ENCODE measurements at places on chromosomes 7 and 10.
A peak's percentile ranks its signal among the peaks of the same experiment; 100 is the strongest.

GRCh38 chr7:130468612-130469011, 23.3 kb upstream of the MEST start:
- DNase-seq = no peak

GRCh38 chr10:132297526-132297925, 10.2 kb downstream of the STK32C start:
- no peak for DNase-seq

DNA sequence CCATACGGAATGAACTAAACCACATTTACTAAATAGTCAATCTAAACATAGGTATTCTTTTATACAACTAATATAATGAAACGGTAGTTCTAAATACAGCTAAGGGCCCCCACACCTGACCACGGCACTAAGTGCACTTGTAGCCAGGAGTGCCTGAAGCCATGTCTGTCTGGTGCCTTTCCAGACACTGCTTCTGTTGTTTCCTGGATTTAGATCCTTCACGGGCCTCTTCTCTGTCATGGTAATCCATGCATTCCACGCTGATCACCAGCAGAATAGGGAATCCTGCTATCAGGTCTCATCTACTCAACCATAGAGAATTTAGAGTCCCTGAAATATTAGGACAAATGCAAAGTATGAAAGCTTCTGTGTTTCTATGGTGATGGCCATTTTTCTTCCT, 37.8 kb downstream of the OSBPL3 start:
- no peak for DNase-seq

GRCh38 chr10:60266513-60266912, 123.2 kb downstream of the ANK3 start:
- DNase-seq = no peak

- no peak for DNase-seq
Measured at GRCh38 chr7:15352421-15353206, 209.2 kb downstream of the AGMO start.

DNA sequence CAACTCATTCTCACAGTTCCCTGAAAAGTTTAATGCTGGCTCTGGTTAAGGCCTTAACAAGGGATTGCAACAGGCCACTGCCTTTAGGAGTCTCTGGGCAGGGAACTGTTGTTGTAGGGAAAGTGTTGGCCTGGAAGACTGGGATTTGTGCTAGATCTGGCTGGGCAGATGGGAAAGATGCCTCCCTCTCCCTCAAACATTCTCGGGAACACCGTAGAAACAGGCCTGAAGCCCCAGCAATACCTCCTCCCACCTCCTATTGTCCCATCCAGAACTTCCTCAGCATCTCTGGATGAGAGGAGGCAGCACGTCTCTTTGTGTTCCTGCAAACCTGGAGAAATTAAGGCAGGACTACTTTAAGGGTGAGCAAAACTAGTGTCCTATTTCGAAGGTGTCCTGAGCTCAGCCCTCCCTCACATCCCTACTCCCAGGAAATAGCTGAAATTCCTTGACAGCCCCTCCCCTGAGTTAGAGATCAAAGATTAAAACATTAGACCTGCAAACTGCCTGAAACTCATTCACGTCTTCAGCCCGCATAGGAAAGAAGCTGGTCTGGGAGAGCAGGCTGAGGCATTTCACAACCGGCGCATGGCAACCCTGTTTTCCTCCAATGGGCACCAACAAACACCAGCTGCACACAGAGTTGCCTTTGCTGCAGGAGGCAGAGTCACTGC, 10.9 kb upstream of the MAP3K8 start:
- no peak for DNase-seq

GRCh38 chr7:78968951-78969350, 484.5 kb downstream of the MAGI2 start:
- DNase-seq = no peak

- DNase-seq = no peak
Measured at GRCh38 chr10:72079356-72079755, 9.0 kb downstream of the SPOCK2 start.

DNA sequence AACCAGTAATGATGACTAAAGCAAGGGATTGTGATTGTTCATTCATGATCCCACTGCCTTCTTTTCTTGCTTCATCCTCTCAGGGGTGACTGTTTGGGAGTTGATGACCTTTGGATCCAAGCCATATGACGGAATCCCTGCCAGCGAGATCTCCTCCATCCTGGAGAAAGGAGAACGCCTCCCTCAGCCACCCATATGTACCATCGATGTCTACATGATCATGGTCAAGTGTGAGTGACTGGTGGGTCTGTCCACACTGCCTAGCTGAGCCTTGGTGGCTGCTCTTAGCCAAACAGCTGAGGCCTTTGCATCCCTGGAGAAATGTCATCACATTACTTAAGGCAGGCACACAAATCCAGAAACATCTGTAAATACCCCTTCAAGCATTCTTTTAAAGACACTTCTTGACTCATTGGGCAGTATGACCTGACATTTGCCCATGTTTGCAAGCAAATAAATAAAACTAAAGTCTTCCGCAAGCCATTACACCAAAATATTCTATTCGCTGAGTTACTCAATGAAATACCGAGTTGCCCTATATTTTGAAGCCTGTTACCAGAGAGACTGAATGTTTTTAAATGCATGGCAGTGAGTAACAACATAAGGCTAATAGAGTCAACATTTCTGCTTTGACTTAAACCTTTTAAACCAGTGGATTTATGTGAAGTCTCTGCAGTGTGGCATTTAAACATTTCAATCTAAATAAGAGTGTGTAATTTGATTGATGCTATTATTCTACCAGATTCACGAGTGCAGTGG, 166.3 kb upstream of the LANCL2 start:
- no peak for DNase-seq

- DNase-seq = no peak
Measured at GRCh38 chr10:1558906-1559305, 178.4 kb downstream of the ADARB2 start.

DNA sequence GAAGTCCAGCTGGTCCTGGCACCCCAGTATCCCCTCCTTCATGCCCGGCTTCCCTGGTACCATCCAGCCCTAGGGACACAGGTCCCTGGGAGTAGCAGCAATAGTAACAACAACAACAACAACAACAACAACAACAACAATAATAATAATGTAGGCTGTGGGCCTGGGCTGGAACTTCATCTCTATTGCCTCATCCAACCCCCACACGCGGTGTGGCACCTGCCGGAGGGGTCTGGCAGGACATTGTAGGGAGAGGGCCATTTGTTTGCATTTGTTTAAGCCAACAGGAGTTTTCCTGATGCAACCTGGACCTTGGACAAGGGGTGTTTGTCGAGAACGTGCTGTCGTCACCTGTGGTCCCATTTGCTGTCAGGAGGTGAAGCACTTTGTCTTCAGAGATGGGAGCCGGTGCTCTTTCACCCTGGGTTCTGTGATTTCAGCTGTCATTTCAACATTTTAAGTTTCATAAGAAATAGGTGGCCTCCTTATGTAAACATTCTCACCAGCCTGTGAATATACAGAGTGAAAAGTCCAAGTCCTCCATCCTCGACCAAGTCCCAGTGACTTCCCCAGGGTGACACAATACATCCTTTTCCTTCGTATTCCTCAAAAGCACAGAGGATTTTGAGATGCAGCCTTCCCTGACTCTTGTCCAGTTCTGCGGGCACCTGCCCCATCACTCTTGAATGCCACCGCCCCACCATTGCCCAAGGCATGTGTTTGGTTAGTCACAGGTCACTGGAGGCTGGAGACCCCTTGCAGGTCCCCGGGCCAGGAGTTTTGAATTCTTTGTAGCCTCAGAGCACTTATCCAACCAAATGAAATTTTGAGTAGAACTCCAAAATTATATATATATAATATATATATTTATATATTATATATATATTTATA, 9.2 kb downstream of the LHPP start:
- no peak for DNase-seq

DNA sequence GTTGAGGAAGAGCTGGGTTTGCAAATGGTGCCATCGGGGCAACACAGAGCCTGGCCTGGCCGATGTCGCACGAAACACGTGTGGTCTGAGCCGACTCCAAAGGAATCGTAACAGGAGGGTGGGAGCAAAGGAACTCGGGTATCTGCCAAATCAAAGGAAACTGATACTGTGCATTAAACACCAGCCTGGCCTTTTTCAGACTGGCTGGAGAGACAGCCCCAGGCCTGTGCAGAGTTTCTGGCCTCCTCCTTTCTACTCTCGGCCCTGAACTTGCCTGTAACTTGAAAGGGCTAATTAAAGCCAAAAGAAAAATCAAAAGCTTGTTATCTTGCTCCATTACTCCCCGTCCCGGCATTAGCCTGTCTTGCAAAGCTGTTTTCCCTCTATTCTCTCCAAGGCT, 71.4 kb downstream of the PLXNA4 start:
- no peak for DNase-seq

- no peak for DNase-seq
Measured at GRCh38 chr10:27685681-27686080, 59.9 kb downstream of the MKX start.

GRCh38 chr10:32956365-32957197, 1.4 kb downstream of the ITGB1 start:
- DNase-seq = no peak

DNA sequence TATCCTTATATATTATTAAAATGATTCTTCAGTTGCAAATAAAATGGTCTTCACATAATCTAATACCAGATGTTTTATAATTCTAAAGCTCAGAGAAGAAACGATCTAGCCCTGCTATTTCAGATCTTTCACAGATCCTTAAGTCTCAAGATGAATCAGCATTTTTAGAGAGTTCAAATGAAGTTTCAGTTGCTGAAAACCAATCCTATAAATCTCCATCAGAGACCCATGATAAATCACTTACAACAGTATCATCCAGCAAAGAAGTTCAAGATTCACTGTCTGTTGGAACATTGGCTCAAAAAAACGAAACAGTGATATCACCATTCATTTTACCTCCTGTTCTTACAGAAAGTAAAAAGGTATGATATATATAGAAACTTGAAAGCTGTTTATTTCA, 137.0 kb downstream of the CCDC7 start:
- no peak for DNase-seq

GRCh38 chr10:70504521-70505358, 26.2 kb downstream of the PALD1 start:
- no peak for DNase-seq

DNA sequence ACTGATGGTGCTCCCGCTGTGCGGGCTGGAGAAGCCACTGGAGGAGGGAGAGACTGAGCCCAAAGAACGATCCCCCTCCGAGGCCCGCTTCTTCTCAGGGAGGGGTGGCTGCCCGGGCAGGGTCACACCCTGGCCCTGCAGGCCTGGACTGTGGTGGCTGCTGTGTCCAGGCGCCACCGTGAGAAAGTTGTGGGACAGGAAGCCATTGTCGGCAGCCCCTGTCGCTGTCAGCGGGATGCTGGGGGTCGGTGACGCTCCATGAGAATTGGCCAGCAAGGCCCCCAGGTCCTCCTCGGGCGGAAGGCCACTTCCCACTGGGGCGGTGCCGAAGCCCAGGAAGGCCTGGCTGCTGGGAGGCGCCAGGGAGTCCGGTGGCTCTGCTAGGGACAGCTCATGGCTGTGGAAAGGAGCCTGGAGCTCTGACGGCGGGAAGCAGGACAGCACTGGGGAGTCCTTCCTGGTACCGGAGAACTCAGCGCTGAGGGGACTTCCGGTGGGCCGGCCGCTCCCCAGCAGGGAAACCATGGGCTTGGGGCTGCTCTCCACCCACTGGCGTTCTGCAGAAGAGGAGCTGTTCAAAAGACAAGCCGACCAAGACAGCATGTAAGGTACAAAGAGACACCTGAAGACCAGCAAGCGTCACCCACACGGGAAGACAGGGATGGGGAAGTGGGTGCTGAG, 278.8 kb downstream of the TNS3 start:
- no peak for DNase-seq

GRCh38 chr10:124262234-124262865, 156.4 kb downstream of the OAT start:
- DNase-seq = no peak

DNA sequence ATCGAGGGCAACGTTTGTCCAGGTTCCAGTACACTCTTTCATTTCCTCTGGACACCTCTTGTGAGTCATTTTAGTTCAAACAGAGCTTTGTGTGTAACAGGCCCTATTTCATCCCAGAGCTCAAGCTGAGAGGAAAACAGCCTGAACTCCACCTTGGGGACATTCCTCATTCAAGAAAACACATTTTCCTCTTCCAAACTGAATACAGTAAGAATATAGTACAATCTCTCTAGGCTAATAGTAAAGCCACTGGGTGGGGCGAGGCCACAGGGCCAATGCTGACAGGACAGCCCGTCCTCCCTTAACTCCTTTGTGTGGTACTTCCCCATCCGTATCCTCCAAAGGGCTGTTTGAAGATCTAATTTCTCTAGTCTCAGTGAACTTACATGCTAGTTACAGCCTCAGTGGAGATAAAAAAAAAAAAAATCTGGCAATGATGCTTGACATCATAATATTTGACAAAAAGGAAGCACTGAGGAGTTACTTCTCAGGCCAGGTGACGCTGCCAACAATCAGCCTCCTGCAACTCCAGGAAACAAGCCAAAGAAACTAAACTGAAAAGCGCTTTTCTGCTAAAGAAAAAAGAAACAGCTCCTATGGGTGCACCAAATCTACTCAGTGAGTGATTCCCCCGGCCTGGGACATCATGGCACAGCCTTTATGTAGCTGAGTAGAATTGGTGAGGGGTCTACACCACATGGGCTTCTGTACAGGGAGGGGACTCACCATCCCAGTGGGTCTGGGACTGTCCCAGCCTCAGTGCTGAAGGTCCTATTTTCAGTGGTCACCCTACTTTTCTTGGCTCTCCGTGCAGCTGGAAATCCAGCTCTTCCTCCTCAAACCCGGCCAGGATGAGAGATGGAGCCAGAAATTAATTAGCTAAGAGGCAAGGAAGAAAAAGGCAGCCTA, 238.2 kb upstream of the NEBL start:
- no peak for DNase-seq

- DNase-seq = peak; percentile 47
Measured at GRCh38 chr7:28041508-28042314, 138.9 kb downstream of the JAZF1 start.

GRCh38 chr10:72146071-72146470, 57.7 kb upstream of the SPOCK2 start:
- no peak for DNase-seq

DNA sequence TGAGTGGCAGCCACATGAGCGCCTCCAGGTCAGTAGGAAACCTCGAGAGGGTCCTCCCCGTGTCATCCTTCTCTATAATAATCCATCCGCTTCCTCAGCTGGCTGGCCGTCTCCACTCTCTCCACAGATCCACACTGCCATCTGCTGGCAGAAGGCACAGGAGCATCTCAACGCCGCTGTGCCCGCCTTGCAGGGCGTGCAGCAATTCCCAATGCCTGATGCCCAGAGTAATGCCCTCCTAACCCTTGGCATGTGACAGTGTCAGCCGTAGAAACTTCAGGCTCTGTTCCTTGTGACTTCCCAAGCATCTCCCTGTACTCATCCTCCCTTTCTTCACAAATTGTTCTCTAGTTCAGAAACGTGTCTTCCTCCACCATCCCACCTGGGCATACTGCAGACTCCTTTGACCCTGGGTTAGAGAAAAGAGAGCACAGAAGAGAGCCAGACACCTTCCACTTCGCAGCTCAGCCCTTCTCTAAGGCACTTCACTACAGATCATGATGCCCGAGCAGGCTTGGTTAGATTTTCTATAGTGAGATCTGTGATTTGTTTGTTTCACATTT, 70.8 kb downstream of the XPNPEP1 start:
- DNase-seq = peak; percentile 85

DNA sequence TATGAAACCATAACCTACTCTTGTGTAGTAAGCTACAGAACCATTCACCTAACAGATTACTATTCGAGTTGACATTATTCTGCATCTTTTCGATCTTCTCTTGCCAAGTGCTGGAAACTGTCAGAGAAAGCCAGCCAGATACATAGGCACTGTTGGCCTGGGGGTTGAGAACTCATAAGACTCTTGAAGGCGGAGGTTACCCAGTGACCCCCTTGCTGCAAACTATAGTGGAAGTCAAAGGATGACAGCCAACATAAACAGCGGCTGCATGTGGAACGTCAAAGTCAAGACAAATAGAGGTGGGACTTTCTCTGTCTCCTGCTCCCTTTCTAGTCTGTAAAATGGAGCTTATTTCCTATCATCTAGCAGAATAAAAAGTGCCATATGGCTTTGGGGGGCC, 394.2 kb downstream of the LRMDA start:
- no peak for DNase-seq
